ENCODE measurements at places on chromosomes 11 and 22. TPM values are rescaled to one million over a fixed set of nuclear protein-coding genes. Genes with fewer than 3 reads are reported as not detected.

Gene SPA17
- 4.7 TPM for total RNA-seq

Gene ANKK1
- not detected for total RNA-seq

Gene KCNJ1
- not detected for total RNA-seq

- no peak for DNase-seq
These were observed 54.8 kb upstream of the PITPNB start for GRCh38 chr22:27973846-27974245.

GRCh38 chr11:69010964-69011623, 2.0 kb downstream of the MRGPRF start:
- peak; percentile 85 for DNase-seq

GRCh38 chr22:32622004-32622743, 147.6 kb downstream of the FBXO7 start:
- DNase-seq = no peak

DNA sequence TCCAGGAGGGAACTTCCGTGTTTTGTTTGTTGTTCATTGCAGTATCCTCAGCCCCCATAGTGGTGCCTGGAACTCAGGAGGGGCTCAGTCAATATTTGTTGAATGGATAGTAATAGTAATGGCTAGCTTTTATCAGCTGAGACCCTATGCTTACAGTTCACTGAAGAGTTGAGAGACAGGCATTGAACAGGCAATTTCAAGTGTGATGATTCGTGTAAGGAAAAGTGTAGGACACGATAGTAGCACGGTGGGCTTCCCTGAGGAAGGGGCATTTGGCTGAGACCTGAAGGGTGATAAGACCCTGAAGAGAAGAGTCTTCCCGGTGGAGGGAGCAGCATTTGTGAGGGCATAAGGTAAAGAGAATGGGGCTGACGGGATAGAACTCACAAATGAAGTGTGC, 159.3 kb downstream of the COMMD9 start:
- DNase-seq = no peak

GRCh38 chr11:63476618-63477017, 14.3 kb downstream of the PLAAT5 start:
- DNase-seq = no peak

Measured in osteocyte (in vitro differentiated cells).